NCI-H1694 treated with DMSO at 0.1 percent for 48 hours (cell line): ENCODE measurements at places on chromosomes 12 and 14.
A peak's percentile ranks its signal among the peaks of the same experiment; 100 is the strongest.

DNA sequence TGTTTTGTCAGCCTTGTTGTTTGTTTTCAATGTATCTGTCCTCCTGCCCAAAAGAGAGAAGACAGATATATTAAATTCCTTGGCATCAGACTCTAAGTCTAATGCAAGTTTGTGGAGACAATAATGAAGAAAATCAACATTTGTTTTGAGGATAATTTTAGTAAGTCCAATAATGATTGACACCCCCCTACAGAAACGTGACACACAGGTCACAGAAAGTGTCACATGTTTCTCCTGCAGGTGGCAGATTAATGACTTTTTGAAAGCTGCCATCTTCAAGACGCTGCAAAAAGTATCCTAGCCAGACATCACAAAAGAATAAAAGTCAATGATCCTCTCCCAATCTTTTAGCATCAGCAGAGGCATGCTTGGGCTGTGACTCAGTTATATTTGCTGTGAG lies 378.8 kb upstream of the TMPO start:
- DNase-seq = no peak

DNA sequence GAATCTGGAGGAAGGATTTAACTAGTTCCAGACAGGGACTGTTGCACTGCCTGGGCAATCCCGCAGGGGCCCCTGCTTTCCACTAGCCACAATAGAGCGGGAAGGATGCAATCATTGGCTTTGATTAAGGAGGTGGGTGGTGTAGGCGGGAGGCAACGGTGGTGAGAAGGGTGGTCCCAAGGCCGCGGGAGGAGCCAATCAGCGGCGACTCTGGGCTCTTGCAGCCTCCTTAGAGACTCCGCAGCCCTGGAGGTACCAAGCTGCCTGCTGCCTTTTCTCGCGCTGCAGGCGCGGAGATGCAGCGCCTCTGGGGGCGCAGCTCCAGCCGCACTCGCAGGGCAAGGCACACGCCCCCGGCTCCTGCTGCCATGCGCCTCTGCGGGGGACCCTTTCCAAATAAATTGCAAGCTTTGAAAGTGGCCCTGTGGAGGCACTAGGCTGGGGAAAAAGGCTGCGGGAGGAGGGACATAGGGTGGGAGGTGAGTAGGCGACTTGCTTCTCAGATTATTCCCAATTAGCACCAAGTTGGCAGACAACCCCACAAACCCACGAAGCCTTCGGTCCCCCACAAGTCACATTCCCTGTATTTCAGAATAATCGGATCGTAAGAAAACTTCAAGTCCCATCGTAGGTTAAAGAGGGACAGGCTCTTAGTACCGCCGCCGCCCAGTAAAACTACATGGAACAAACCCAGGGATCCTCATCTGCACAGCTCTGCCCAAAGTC lies 858 bp upstream of the KCNA1 start:
- peak; percentile 57 for DNase-seq

DNA sequence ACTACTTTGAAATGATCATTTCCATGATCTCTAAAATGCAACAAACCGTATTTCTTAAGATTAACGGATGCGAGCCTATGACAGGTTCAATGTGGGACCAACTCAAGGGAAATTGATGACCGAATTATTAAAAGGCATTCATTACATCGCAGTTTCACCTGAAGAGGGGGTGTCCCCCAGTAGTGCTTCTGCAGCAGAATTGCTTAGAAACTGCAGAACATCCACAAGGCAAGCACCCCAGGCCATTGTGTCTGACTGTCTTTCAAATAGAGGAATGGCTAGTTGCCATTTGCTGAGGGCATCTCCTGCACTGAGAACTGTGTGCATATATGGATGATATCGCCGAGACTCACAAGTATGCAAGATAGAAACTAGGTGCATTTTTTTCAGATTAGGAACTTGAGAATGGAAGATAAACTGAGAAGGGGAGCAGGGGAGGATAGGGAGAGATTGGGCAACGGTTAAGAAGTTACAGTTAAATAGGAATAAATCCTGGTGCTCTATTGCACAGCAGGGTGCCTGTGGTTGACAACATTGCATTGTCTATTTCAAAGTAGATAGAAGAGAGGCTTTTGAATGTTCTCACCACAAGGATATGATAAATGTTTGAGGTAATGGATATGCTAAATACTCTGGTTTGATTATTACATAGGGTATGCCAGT lies 234.3 kb upstream of the PLEKHG7 start:
- DNase-seq = no peak

DNA sequence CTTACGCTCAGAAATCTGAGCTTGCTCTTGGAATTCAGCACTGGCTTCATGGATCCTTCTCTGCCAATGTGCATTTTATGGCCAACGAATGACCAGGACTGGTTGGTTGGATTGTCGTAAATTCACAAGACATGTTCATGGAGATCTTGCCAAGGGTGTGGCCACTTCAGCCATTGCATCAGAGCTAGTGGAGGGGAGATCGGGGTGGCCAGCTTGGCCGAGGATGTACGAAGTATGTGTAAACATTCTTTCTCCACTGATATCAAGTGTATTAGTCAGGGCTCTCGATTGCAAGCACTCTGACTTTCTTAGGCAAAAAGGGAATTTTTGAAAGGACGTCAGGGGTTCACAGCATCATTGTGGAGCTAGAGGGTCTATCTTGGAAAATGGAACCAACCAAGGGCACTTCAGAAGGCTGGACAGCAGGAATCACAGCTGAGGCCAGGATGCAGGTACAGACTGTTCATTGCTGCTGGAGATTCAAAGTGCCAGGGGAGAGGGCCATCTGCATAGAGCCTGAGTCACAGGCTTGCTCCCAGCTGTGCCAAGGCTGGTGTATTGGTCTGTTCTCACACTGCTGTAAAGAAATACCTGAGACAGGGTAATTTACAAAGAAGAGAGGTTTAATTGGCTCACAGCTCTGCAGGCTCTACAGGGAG lies 32.9 kb upstream of the ADGRD1 start:
- no peak for DNase-seq
